ENCODE measurements at places on chromosomes 1 and 21.

- no peak for DNase-seq
These were observed 154.4 kb downstream of the NR5A2 start for GRCh38 chr1:200181861-200182260.

DNA sequence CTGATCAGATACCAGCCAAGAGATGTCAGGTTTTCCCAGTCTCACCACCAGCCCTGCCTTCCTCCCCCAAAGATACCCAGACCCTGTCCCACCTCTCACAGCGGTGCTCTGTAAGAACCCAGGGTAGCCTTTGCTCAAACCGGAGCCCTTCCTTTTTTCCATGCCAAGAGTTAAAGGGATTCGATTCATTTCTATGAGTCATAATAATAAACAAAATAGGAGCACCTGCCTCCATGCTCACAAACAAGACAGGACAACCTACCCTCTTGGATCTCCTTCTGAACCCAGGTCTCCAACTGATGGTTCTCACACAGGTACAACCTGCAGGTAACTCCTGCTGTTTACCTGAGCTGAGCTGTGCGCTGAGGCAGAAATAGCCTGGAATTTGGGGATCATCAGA is 5.9 kb upstream of the ATP1A2 start:
- DNase-seq: no peak

GRCh38 chr1:36126005-36126716 is 1.1 kb upstream of the COL8A2 start:
- DNase-seq: no peak

DNA sequence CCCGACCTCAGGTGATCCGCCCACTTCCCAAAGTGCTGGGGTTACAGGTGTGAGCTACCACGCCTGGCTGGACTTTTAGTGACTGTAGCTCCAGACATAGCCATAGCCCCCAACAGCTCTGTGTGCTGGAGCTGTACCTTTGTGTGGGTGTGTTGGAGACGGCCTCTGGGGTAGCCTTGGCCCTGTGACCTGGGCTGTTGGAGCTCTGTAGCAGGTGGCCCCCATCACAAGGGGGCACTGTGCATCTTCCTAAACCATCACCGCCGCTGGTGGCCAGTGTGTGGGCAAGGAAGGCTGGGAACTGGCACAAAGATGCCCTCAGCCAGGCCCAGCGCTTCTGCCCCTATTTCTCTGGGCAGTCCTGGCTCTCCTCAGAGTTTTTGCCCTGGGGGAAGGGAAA is 38.4 kb upstream of the FOXO6 start:
- no peak for DNase-seq

GRCh38 chr1:82598812-82599211 is 798.1 kb downstream of the ADGRL2 start:
- no peak for DNase-seq

DNA sequence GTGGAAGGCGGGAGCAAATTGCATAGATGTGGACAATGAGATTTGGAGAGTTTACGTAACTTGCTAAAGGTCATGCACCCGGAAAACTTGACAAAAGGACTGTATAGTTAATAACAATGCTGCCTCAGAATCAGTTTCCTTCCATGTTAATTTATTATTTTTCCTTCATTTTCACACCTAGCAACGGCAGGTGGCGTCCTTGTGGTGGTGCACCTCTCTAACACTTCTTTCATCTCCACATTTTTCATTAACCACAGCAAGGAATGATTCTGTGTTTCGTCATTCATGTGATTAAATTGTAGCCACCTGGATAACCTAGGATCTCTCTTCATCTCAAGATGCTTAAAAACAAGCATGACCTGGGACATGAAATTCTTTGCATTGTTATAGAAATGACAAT is 2133.0 kb downstream of the NCAM2 start:
- DNase-seq: no peak

- DNase-seq: no peak
These were observed 10.2 kb downstream of the GSTM3 start for GRCh38 chr1:109730666-109731065.

DNA sequence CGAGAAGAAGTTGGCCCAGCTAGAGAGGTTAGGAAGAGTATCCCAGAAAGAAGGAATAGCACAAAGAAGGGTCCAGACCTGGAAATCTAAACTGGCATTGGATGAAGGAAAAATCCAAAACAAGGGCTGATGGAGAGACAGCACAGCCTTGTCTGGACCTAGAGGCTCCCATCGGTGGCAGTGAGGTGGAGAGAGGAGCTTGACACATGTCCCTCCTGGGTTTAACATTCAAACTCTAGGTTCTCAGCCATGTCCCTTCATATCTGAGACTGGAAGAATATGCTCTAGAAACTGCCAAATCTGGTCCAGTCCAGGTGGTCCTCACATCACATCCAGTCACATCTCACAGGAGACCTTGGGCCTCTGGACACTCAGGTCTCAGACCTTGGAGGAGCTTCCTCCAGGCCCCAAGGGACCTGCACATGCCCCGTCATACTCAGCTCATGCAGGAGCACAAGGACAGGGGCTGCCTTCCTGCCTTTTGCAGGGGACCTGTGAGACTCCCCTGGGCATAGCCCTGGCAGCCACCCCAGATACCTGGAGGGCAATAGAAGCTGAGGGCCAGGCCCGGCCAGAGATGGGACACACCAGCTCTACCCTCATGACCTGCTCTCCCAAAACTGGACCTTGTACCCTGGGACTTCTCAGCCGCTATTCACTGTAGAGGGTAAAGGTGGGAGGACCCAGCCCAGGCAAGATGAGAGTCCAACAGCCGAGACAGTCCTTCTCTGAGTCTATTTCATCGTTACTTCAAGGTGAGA is 7.5 kb downstream of the TMEM125 start:
- no peak for DNase-seq

DNA sequence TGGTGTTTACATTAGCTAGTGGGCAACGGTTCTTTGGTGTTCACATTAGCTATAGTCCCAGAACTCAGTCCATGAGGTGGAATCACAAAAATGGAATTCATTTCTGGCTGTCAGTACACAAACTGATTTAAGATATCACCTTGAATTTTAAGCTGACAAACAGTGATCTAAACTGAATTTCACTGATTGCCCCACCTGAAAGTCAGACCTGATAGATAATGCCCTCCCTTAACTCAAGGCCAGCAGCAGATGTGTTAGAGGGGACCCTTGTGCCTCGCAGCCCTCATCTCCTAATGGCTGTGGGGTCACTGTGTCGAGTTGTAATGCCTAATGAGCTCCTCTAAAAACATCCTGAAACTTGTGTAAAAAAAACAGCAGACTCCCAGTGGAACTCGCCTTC is 8.6 kb downstream of the ARF1 start:
- no peak for DNase-seq

GRCh38 chr1:153577624-153578051 is 12.0 kb upstream of the S100A2 start:
- DNase-seq: no peak

GRCh38 chr1:228830954-228831481 is 95.7 kb downstream of the RHOU start:
- DNase-seq: no peak

DNA sequence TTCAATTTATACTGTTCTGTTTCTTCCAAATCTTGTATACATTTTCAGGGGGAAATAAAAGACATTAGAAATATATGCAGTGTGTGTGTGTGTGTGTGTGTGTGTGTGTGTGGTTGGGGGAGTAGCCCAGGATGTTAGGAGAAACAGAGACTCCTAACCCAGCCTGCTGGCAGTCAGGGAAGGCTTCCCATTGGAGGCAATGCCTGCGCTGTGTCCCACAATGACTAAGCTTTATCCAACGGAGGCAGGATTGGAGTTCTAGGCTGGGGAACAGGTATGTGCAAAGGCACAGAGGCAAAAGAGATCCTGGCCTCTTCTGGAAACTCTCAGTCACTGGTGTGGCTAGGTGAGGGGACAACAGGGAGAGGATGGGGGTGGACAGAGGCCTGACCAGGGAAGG is 16.5 kb upstream of the ADGRB2 start:
- DNase-seq: no peak

DNA sequence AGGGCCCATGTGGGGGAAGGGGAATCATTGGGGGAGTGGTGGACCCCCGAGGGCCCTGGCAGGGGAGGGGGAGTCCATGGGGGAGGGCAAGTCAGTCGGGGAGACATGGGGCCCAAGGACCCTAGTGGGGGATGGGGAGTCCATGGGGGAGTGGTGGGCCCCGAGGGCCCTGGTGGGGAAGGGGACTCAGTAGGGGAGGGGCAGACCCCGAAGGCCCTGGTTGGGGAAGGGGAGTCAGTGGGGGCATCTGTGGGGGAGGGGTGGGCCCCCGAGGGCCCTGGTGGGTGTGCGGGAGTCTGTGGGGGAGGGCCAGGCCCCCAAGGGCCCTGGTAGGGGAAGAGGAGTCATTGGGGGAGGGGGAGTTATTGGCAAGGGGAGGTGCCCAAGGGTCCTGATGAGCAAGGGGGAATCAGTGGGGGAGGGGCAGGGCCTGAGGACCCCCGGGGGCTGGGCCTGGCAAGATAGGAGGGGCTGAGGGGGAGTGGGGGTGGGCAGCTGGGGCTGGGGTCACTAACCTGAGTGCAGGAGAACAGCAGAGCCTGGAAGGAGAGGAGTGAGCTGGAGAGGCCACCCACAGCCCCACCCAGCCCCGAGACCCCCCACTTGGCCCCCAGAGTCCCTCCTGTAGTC is 2.1 kb downstream of the MXRA8 start:
- DNase-seq: peak; percentile 24

DNA sequence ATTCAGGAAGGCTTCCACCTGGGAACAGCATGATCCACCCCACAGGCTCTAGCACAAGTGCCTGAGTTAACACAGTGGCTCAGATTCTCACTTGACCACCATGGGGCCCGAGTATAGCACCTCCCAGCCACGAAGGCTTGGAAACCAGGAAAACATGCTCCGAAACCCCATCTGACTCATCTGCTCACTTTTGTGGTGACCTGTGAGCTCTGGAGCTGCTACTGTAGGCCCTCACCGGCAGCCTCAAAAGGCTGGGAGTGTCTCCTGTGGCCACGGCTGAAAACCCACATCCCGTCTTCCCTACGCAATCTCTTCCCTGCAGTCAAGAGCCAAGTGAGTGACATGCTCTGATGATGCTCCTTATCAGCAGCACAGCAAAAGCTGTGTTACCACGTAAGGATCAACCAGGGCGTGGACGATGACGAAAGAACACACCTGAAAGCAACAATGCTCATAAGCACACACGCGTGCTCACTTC is 81.4 kb downstream of the TGFBR3 start:
- DNase-seq: no peak

GRCh38 chr1:238777551-238777950 is 608.8 kb upstream of the CHRM3 start:
- DNase-seq: no peak

GRCh38 chr1:163661391-163661790 is 339.6 kb downstream of the NUF2 start:
- DNase-seq: no peak

DNA sequence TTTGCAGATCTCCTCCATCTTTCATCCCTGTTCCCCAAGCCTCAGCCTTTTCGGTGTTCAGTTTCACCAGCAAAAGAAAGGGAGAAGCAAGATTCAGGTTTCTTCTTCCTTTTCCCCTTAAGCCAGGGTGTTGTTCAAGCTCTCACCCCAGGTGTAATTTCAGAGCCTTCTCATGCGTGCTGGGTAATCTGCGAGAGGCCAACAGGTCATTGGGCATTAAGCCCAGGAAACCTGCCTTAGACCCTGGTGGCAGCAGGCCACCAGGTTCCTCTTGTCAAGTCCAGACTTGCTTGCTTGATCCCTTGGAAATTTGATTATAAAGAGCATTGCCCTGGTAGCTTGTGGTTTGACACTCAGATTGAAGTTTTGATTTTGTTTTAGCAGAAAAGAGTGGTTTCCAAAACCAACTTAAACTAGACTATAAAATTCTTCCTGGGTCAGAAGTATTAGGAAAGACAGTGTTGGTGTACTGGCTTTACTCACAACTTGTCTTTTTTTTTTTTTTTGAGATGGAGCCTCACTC is 6.9 kb downstream of the AKR1A1 start:
- no peak for DNase-seq

DNA sequence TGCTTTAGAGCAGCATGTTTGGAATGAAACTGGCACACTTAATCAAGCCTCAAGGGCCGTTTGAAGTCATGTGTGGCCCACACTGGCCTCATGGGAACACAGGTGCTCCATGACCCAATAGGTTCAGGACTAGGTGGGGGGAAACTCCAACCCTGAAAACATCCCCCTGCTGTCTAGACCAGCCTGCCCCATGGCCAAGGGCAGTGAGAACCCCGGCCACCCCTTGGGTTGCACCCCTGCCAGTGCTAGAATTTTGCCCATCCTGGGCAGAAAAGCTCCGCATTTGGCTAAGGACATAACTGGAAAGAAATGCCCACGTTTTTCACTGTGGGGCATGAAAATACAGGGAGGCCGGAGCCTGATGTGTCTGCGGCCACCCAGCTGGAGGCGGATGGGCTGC is 6.1 kb upstream of the PTGER3 start:
- DNase-seq: no peak

DNA sequence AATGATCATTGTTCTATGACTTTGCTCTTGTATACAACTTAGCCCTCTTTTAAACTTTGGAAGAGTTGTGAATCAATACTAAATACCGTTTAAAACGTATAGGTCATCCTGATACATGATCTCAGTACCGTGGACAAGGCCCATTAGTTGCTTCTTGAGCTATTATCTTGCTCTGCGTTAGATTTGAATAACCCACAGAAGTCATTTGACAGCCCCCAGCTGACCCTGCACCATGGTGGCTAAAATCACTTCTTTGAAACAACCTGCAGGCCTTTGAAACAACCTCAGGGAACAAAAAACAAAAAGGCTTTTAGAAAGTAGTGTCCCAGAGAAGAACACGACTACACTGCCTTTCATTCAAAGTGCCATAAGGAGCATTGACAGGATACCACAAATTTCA is 473.0 kb upstream of the ADGRL2 start:
- DNase-seq: no peak

GRCh38 chr1:112697781-112698201 is 9.1 kb downstream of the RHOC start:
- no peak for DNase-seq

DNA sequence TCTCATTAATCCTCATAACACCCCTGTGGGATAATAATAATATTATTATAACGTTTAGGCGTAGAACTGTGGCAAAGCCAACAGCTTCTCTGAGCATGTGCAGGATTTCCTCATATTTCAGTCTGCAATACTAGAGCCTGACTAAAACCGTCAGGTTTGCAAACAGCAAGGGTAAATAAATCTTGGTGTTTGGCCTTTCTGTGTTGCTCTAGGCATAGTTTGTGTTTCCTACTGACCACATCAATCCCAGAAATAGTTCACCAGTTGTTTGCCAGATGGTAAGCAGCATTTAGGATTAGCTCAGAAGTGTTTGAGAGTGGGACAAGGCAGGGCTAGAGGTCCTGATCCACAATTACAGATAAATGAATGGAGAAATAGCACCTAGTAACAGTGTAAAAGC is 2.8 kb upstream of the KCNA3 start:
- DNase-seq: no peak

DNA sequence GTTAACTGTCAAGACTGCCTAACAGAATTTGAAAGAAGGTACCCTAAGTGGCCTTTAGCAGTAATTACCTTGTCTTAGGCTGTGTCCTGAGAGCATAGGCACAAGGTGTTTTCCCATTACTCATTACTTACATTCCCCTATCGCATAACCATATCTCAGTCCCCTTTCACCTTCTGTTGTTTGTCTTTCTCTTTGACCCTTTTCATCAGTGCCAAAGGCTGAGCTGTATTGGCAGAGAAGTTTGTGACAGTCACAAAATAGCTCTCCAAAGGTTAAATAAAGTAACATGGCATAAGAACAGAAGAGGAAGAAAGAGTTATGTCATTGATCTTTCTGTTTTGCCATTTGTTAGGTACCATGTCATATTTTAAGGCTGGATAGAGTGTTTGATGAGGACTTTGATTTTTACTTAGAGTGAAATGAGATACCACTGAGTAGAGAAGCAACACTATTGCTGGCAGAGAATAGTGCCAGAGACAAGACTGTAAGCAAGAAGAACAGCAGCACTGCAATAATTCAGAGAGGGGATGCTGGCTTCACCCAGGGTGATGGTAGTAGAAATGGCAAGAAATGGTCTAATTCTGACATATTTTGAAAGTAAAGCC is 497.8 kb downstream of the TTLL7 start:
- DNase-seq: no peak
